Stimulated activated memory B cell treated with anti-CD40 and anti-IgM and Interleukin-4, amounts not matched to agents 10 μg/mL and 1 μg/mL and 100 μg/mL, for 72 hours (primary cell): ENCODE measurements at places on chromosomes 12 and 14.
A peak's percentile ranks its signal among the peaks of the same experiment; 100 is the strongest.

DNA sequence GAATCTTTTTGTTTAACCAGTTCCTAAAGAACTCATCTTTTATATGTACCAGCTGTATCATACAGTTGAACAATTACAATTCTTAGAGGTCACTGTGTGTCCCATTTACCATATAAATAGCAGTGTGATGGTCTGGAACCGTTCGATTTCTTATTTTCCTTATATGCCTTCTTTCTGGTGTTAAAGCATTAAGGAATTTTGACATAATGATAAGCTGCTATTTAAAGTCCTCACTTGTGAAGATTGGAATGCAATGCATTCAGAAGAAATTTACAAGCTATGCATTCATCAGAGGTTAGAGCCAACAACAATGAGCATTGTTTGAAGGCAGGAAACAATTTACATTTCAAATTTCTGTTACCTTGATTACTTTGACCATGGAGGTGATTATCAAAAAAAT, 80.0 kb upstream of the PRICKLE1 start:
- ATAC-seq: no peak

GRCh38 chr14:61478971-61479473, 157.6 kb downstream of the PRKCH start:
- ATAC-seq: peak; percentile 45

DNA sequence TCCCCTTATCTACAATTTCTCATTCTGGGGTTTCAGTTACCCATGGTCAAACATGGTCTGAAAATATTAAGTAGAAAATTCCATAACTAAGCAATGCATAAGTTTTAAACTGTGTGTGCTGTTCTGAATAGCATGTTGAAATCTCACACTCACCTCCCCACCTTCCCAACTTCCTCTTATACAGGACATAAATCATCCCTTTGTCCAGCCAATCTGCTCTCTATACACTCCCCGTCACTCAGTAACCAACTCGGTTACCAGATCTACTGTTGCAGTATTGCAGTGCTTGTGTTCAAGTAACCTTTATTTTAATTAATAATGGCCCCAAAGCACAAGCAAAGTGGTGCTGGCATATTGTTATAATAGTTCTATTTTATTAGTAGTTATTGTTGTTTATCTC, 420.5 kb downstream of the GXYLT1 start:
- ATAC-seq: no peak

DNA sequence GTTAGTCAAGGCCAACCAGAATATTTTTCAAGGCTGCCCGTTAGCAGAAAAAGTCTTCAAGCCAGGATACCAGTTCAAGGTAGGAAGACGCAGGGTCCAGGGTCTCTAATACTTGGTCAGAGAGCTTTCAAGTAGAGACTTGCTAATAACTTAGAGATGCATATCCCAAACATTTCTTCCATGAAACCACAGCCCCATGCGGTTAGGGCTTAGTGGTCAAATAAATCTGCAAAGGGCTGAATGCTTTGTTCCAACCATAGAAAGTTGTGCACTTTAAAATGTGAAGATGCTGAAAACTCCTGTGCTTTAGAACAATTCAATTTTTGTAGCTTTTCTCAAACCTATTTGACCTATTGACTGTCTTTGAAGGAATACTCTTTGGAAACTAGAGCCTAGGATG, 208.9 kb downstream of the PIK3C2G start:
- no peak for ATAC-seq

DNA sequence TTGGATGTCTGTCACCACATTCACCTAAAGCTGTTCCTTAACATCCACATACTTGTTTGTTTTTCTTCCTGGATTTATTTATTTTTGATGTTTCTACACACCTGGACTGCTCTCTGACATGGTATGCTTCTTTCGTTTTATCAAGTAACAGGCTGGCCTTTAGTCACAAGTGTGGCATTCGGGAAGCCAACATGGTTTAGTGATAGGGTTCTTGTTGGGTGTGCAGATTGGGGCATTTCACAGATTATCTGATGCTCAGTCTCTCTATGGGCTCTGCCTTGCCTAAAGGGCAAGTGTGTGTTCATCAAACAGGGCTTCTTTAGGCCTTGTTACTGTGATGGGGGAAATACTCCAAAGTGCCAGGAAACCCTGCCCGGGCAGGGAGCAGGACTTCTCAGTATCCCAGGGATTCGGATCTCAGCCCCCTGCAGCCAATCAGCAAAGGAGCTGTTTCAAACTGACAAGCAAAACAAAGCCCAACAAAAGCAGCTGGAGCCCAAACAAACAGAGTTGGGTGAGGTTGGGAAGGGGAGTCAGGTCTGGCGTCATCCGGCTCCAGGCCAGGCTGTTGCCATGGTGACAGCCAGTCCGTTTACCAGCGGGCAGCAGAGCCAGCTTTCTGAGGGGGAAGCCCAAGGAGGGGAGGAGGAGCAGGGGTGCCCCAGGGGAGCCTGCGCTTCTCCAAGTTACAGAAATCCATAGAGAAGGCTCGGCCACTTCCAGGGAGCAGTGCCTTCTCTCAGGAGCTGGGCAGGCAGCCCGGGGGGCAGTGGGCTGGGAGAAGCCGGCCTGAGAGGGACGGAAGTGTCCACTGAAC, 31.9 kb downstream of the FOS start:
- no peak for ATAC-seq
